Aorta (tissue), 5 donors: ENCODE measurements at places on chromosomes 2 and 18. TPM values are rescaled to one million over a fixed set of nuclear protein-coding genes. Genes with fewer than 3 reads are reported as not detected.

- DNase-seq, result no peak
Measured at GRCh38 chr2:224775647-224776046, 59.5 kb upstream of the CCDC195 start.

GRCh38 chr18:26336572-26336971, 110.3 kb downstream of the TAF4B start:
- DNase-seq, result no peak

Gene TMEM182
- 4.5 TPM for total RNA-seq

Gene SRD5A2
- not detected for total RNA-seq

Gene SNRNP27
- 45.1 TPM for total RNA-seq

- no peak for DNase-seq
Measured at GRCh38 chr18:12299862-12300261, 8.2 kb upstream of the TUBB6 start.

Gene KYNU
- 6.8 TPM for total RNA-seq

- DNase-seq, result no peak
Measured at GRCh38 chr2:168705534-168706470, 96.6 kb upstream of the NOSTRIN start.
